ENCODE measurements at places on chromosomes 1 and 21. TPM values are rescaled to one million over a fixed set of nuclear protein-coding genes. Genes with fewer than 3 reads are reported as not detected.

Gene COQ8A
- total RNA-seq, result 84.5 TPM

DNA sequence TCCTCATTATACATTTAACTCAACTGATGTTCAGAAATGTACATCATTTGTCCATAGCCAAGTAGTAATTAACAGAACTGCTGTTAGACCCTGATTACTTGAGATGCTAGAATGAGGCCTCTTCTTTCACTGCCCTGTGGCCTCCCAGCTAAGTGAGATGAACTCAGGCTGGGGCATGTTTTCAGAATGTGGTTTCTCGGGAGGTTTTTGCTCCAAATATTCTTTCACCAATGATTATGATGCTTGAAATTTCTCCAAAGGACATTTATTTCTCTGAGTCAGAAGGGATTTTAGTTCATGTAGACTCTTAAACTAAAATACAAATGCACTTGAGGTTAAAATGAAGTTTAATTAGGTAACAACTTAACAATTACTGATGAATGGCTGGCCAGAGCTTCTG lies 34.6 kb upstream of the ADAMTS5 start:
- ATAC-seq, result no peak

DNA sequence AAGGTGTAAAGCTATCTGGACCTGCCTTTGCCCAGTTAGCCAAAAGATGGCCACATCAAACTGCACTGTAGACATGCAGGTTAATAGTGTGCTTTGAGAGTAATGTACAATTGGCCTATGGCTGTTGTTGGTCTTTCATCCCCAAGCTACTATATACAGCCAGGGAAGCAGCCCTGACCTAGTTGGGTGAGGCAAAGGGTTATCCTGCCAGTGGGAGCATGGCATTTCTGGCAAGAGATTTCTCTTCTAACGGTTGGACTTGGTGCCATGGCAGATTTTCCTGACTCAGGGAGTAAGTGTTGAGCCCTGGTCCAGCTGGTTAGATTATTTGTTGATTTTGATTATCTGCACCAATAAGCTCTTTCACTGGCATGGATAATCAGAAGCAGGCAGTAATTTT lies 119.8 kb downstream of the SDCCAG8 start:
- ATAC-seq, result no peak

- ATAC-seq, result no peak
Measured at GRCh38 chr1:3673381-3674099, 21.2 kb downstream of the TP73 start.

GRCh38 chr1:31733389-31734219 lies 29.8 kb upstream of the COL16A1 start:
- no peak for ATAC-seq

Gene OR2L8
- total RNA-seq, result not detected
